ENCODE measurements at places on chromosomes 2 and 18.

- no peak for DNase-seq
Observed at GRCh38 chr2:152456262-152456661, 121.3 kb downstream of the FMNL2 start.

- DNase-seq, result peak; percentile 55
Observed at GRCh38 chr2:122414902-122415301, 659.5 kb downstream of the TSN start.

GRCh38 chr2:26521054-26521912 is 43.4 kb upstream of the OTOF start:
- no peak for DNase-seq

GRCh38 chr18:49491534-49491856 is 4.5 kb upstream of the C18orf32 start:
- DNase-seq, result no peak

GRCh38 chr18:30432349-30432748 is 610.2 kb downstream of the DSC3 start:
- DNase-seq, result no peak

GRCh38 chr18:12921178-12921577 is 26.6 kb upstream of the SEH1L start:
- no peak for DNase-seq

GRCh38 chr18:14031053-14031452 is 101.2 kb downstream of the ZNF519 start:
- no peak for DNase-seq

GRCh38 chr2:121173806-121174205 is 111.2 kb downstream of the TFCP2L1 start:
- no peak for DNase-seq

DNA sequence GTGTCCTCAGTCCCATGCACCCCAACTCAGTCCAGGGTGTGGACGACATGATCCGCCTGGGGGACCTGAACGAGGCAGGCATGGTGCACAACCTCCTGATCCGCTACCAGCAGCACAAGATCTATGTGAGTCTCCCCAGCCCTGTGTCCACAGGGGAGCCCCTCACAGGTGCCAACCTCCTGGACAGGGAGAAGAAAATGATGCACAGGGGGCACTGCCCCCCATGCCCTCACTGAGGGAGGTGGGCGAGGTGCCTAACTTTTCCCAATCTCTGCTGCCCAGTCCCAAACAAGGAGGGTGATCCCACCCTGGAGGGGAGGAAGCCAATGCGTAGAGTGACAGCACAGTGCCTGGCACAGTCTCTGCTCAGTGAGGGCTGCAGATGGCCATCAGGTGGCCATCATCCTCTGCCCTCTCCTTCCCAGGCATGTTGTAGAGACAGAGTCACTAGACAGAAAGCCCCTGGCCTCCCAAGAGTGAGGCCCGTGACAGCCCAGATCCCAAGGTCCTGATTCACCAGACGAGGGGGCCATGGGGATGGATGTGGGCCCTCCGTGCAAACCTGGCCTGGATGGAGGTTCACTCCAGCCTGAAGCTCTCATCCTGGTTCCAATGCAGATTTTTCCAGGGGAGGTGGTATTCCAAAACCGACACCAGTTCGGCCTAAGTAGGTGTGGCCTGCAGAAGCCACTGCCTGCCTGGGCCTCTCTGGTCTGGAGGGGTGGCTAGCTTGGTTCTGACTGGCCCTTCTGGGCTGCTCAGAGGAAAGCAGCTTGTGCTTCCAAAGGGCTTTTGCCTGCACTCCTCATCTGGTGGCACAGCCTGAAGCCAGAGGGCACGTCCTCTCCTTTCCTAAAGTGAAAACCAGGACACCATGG is 30.0 kb downstream of the MYO7B start:
- no peak for DNase-seq

DNA sequence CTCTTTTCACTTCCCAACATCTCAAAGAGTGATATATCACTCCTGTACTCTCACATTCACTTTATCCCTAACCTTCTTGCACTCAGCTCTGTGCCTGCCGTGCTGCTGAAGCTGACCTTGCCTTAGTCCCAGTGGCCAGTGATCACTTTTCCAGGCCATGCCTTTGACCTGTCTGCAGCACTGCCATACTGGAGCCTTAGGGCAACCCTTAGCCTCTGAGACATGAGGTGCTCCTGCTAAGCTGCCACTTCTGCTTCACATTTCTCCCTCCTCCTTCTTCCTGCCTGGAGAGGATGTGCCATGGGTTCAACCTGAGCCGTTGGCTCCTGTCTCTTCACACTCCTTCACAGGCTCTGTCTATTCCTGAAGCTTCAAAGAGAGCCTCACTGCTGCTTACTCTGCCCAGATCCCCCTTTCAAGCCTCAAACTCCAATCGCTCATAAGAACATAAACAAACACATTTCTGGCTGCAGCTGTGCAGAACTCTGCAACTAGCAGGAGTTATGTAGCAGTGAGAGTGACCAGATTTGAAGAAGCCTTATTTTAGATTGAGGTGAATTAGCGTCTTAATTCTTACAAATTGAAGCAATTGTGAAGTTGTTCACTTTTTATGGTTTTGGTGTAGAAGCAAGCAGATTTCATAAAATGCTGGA is 716.2 kb upstream of the FANCL start:
- DNase-seq, result no peak

DNA sequence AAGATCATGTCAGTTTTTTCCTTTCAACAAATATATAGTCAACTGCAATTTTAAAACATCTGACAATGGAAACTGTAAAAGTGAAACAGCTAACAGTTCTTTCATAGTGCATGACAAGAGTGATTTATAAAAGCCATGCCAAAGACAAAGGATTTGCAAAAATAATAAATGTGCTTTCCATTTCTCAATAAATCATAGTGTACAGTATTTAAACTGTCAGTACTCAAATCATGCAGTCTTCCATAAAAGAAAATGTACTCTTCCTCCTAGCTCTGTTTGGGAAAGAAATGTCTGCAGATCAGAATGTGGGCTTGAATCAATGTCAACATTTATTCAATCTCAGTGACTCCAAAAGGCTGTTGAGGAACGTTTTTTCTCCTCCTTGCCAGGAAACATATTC is 131.7 kb upstream of the PDE1A start:
- no peak for DNase-seq

DNA sequence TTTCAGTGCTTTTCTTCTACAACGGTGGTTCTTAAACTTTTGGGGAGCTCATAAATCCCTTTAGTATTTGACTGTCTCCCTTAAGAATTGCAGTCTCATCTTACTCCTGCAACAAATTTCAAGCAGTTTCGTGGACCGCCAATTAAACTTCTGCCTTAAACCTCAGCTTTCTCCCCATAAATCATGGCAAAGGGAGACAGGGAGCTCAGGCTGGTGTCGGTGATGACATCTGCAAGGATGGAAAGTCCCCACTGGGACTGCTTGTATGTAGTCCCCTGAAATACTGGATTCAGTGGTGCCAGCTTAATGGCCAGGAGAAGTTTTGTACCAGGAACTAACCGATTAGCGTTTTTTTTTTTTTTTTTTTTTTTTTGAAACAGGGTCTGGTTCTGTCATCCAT is 148.7 kb upstream of the ITGA6 start:
- no peak for DNase-seq

- DNase-seq, result no peak
Observed at GRCh38 chr18:70620837-70621612, 332.2 kb downstream of the SOCS6 start.

GRCh38 chr2:232588680-232589585 is 38.4 kb downstream of the EIF4E2 start:
- DNase-seq, result no peak

GRCh38 chr18:62018034-62018758 is 125.4 kb upstream of the RNF152 start:
- no peak for DNase-seq

DNA sequence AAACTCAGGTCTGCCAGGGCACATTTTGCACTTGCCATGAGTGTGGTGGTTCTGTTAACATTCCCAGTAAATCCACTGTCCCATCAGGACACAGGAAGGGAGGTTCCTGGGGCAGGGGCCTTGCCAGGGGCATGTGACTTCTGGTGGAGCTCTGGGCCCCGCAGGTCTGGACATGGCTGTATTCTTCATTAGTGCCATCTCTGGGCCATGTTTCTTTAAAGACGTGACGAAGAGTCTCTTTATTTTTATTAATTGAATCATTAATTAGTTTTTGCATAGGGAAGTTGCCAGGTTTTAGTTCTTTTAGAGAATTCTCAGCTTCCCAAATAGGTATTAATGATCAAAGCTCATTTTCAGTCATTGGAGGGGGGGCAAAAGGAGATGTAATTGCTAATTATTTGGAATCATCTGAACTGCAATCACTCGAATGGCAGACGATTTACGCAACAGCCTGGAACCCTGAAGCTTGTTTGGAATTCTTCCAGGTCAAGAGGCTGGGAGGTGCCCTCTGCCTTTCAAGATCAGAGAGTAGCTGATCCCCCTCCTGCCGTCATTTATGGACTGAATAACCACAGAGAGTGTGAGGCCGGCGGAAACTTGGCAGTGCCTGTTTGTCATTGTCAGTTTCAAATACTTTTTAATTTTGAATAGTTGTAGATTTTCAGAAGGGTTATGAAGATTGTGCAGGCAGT is 106.2 kb downstream of the RTP5 start:
- no peak for DNase-seq

DNA sequence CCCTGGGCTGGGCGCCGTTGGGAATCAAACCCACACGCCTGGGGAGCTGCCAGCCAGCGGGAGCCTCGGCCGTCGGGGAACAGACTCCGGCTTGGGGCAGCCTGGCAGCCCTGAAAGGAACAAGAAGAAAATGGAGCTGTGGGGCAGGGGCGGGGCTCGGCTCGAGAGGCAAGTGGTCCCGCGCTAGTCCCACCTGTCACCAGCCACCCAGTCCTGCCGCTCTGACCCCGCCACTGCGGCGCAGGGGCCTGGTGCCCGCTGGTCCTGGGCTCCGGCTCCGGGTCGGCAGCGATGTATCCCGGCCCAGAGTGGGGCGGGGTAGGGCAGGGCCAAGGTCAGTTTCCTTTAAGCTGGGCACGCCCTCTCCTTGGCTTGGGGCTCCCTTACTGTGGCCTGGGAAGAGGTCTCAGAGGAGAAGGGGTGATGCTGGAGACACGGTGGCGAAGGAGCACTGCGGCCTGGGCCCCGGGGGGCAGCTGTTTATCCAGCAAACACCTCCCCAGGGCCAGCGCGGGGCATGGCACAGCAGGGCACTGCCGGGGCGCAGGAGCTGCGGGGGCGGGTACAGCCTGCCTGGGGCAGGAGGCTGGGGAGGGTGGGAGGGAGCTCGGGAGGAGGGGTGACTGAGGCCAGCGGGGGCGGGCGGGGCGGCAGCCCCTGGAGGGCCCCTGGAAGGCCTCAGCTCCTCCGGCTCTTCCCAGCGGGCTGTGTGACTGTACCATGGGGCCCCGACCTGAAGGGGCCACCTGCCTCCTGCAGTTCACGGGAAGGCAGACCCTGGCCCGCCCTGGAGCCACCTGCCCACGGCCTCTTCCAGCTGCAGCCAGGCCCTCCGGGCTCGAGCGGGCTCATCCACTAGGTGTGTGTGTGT is 15.6 kb downstream of the ODC1 start:
- no peak for DNase-seq

DNA sequence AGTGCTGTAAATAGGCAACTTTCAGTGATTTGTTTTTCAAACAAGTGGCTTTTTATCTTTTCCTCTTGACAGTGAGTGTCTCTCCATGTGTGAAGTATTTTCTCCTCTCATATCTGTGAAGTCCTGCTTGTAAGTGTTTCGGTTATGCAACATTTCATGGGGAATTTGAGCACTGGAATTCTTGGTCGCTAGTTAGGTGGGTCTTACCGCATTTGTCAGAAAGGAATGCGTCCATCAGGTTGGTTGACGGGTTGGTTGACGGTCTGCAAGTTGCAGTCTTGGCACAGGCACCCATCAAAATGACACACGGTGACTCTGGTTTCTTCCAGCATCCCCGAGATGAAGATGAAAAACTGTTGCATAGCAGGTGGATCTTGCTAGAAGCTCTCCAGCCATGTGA is 109.8 kb downstream of the AGAP1 start:
- DNase-seq, result no peak

DNA sequence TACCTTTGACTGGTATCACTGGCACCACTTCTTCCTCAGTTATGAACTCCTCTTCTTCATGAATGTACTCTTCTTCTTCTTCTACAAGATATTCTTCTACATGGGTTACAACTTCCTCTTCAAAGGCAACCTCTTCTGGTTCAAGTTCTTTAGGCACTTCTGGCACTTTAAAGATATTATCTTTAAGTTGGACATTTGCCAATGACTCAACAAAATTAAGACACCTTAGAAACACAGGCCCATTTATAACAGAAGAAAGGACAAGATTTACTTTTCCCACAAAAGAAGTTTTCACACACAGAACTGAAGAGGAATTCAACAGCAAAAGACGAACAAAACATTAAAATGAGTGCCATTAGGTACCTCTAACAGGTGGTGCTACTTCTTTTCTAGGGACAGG is 127.3 kb downstream of the TTN start:
- no peak for DNase-seq

- no peak for DNase-seq
Observed at GRCh38 chr2:56682397-56682760, 498.6 kb downstream of the CCDC85A start.

DNA sequence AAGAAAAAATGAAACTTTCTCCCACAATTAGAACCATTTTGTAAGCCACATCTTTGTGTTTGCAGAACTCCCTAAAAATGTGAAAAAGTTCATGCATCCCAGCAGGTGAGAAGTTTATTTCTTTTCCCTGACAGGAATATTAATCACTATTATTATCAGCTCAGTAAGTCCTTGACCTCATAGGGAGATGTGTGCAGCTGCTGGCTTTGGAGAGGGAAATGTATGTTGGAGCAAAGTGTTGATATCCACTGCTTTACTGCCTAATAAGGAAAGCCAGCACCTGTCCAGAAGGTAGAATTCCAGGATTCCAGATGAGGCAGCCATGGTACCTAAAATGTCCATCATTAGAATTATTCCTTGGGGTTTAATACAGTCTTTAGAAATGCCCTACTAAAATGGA is 35.8 kb upstream of the CCNT2 start:
- DNase-seq, result no peak

- peak; percentile 54 for DNase-seq
Observed at GRCh38 chr2:237196866-237197618, 111.4 kb downstream of the COPS8 start.

DNA sequence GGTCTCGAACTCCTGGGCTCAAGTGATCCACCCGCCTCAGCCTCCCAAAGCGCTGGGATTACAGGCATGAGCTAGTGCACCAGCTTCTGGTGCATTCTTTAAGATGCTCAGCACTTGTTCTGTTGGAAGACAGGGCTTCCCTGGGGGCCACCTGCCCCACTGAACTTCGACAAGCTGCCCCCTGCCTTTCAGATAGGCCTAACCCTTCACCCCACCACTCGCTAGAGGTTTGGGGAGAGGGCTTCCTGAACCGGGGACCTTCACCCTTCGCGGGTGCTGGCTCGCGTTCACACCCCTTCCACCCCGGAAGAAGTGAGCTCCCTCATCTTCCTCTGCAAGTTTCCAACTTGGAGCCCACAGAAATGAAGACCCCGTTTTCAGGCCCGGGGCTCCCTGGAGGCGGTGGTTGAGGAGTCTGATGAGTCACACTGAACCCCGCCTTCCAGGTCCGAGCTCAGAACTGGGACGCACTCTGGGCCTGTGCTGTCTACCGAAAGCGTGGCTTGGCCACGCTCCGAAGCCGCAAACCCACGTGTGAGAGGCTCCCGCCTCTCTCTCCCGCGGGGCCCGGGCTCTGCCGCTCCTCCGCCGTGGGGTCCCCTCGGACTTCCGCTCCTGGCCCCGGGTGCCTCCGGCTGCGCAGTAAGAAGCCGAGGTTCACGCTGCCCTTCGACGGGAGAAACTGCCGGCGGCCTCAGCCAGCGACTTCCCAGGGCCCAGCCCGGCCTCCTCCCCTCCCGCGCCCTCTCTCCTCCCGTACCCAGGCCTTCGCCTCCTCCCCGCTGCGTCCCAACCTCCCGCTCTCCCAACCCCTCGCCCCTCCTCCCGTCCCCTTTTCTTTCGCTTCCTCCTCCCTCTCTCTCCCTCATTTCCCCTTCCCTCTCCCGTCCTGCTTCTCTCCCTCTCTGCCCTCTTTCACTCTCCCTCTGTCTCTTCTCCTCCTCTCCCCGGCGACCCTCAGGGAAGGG is 47.5 kb upstream of the SP3 start:
- no peak for DNase-seq

Measured in NCI-H748 treated with DMSO at 0.1 percent for 48 hours (cell line).